ENCODE measurements at places on chromosomes 2 and 18. TPM values are rescaled to one million over a fixed set of nuclear protein-coding genes. Genes with fewer than 3 reads are reported as not detected.
A peak's percentile ranks its signal among the peaks of the same experiment; 100 is the strongest.

DNA sequence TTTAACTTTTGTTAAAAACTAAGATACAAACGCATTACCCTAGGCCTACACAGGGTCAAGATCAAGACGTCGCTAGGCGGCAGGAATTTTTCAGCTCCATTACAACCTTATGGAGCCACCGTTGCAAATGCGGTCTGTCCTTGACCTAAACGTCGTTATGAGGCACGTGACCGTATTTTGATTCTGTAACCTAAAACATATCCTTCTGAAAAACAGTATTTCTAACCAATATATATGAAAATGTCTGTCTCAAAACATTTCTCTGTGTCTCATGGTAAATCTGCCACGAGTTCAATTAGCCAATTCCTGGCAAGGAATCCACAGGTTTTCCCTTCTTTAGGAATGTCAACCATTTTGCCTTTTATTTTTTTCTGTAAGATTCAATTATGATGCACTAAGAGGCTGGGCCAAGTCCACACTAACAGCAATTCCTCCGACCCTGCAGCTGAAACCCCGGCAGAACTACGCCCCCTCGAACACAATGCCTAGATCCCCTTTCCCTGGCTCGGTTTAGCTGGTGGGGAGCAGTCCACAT is 1.7 kb downstream of the RTN4 start:
- H3K36me3 ChIP-seq: no peaks in the 10 kb centered on the region
- peaks cover 4% of the 10 kb centered on the region for H3K4me1 ChIP-seq
- H3K4me3 ChIP-seq: peak overlapping the region; percentile 32
- H3K27ac ChIP-seq: peak overlapping the region; percentile 75

- no peak for DNase-seq
- H3K27me3 ChIP-seq: no peaks in the 10 kb centered on the region
- H3K4me3 ChIP-seq: no peak overlapping the region
- no peak overlapping the region for H3K27ac ChIP-seq
Measured at GRCh38 chr18:59040770-59041148, 98.9 kb upstream of the SEC11C start.

GRCh38 chr18:77000527-77000926 is 132.1 kb downstream of the MBP start:
- no peak overlapping the region for H3K4me3 ChIP-seq
- no peaks in the 10 kb centered on the region for H3K4me1 ChIP-seq
- no peaks in the 10 kb centered on the region for H3K27me3 ChIP-seq
- no peaks in the 10 kb centered on the region for H3K36me3 ChIP-seq

GRCh38 chr18:51038110-51038509 is 8.1 kb downstream of the SMAD4 start:
- peak overlapping the region; percentile 73 for H3K27ac ChIP-seq
- DNase-seq: peak; percentile 44
- H3K27me3 ChIP-seq: no peaks in the 10 kb centered on the region
- no peaks in the 10 kb centered on the region for H3K36me3 ChIP-seq
- H3K4me1 ChIP-seq: peaks cover 65% of the 10 kb centered on the region

GRCh38 chr2:71560638-71561011 is 107.3 kb downstream of the DYSF start:
- H3K27me3 ChIP-seq: no peaks in the 10 kb centered on the region
- H3K4me1 ChIP-seq: peaks cover 12% of the 10 kb centered on the region
- H3K27ac ChIP-seq: no peak overlapping the region
- H3K4me3 ChIP-seq: no peak overlapping the region
- peaks cover 9% of the 10 kb centered on the region for H3K36me3 ChIP-seq

GRCh38 chr18:5097116-5097703 is 99.8 kb downstream of the AKAIN1 start:
- H3K4me3 ChIP-seq: no peak overlapping the region
- H3K4me1 ChIP-seq: no peaks in the 10 kb centered on the region
- H3K36me3 ChIP-seq: no peaks in the 10 kb centered on the region
- no peak overlapping the region for H3K27ac ChIP-seq

DNA sequence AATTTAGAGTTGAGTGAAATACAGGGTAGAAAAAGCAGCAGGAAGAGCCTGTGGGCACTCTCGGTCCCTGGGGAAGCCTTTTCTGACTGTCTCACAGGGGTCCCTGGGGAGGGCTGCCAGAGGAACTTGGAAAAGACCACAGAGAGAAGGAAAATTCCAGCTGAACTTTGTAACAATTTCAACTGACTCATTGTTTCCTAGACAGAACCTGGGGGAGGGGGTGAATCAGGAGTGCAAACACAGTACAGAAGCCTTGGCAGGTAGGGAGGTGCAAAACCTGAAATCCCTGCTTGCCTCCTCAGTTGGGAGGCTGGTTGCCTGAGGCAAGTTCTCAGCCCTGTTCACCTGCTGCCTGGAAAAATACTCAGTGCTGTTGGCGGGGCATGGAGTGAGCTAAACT is 106.8 kb downstream of the GRB14 start:
- peaks cover 14% of the 10 kb centered on the region for H3K36me3 ChIP-seq
- peaks cover 8% of the 10 kb centered on the region for H3K4me1 ChIP-seq
- no peaks in the 10 kb centered on the region for H3K27me3 ChIP-seq
- no peak for DNase-seq
- H3K4me3 ChIP-seq: no peak overlapping the region
- peak overlapping the region; percentile 13 for H3K27ac ChIP-seq

- no peaks in the 10 kb centered on the region for H3K27me3 ChIP-seq
- no peaks in the 10 kb centered on the region for H3K4me1 ChIP-seq
- no peak overlapping the region for H3K4me3 ChIP-seq
Measured at GRCh38 chr2:201195331-201195730, 12.4 kb downstream of the CASP10 start.

- DNase-seq: no peak
- no peaks in the 10 kb centered on the region for H3K4me1 ChIP-seq
- no peak overlapping the region for H3K27ac ChIP-seq
Measured at GRCh38 chr2:4404363-4404762, 701.0 kb downstream of the DCDC2C start.

- peaks cover 6% of the 10 kb centered on the region for H3K4me1 ChIP-seq
- H3K27ac ChIP-seq: no peak overlapping the region
- no peaks in the 10 kb centered on the region for H3K36me3 ChIP-seq
- no peak overlapping the region for H3K4me3 ChIP-seq
- no peaks in the 10 kb centered on the region for H3K27me3 ChIP-seq
Measured at GRCh38 chr2:62209427-62209991, 13.6 kb downstream of the B3GNT2 start.

DNA sequence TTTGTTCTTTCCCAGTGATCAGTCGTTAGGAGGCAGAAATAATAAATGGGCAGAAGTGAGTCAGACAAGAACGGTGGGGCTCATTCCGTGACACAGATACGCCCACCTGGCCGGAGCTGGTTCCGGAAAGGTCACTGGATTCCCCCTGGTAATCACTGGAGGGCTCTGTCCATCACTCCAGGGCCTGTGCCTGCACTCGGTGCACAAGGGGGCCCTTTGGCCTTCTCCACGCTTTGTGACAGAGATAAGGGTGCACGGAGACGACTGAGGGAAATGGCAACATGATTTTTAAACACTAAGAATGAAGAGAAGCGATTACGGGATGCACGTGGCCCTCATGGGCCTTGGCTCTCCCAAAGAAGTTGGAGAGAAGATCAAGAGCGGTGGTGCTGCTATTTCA is 84.4 kb downstream of the PTGR3 start:
- no peaks in the 10 kb centered on the region for H3K4me1 ChIP-seq
- no peaks in the 10 kb centered on the region for H3K27me3 ChIP-seq
- H3K4me3 ChIP-seq: no peak overlapping the region
- no peak overlapping the region for H3K27ac ChIP-seq

The TMEM17 gene
- total RNA-seq: 0.70 TPM

The EDAR gene
- 0.50 TPM for total RNA-seq

The OR6B2 gene
- total RNA-seq: not detected

The ASB18 gene
- total RNA-seq: not detected

All from liver (tissue), 10 donors.